Fibroblast of the aortic adventitia (primary cell): ENCODE measurements at places on chromosomes 12 and 14. TPM values are rescaled to one million over a fixed set of nuclear protein-coding genes. Genes with fewer than 3 reads are reported as not detected.

Gene ACOT4
- 0.72 TPM in 1 of 2 replicates, not detected in the other for total RNA-seq

Gene SRGAP1
- 11.9 and 25.8 TPM in 2 replicates for total RNA-seq

DNA sequence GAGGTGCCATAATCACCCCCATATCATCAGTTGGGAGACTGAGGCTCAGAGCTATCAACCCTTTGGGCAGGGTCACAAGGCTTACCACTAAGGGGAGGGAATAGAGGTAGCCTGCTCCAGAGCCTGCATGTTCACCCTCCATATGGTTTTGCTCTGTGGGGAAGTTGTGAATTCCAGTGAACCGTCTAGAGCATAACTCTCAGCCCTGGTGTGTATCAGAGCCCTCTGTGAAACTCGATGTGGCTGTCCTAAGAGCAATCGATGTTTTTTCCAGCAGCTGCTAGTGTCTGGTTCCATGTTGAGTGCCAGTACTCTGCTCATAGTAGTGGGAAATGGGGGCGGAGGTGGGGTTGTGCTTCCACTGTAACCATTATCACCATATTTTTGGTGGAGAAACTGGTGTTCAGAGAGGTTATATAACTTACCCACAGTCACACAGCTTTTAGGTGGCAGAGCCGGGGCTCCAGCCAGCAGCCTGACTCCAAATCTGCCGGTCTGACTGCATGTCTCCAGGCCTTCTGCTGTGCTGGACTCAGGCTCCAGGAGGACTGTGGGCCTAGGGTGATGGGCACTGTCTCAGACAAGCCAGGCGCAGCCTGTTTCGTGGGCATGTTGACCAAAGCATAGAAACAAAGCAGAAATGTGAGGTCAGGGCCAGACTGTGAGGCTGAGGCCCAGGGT, 104.2 kb downstream of the ADCK1 start:
- DNase-seq: no peak

DNA sequence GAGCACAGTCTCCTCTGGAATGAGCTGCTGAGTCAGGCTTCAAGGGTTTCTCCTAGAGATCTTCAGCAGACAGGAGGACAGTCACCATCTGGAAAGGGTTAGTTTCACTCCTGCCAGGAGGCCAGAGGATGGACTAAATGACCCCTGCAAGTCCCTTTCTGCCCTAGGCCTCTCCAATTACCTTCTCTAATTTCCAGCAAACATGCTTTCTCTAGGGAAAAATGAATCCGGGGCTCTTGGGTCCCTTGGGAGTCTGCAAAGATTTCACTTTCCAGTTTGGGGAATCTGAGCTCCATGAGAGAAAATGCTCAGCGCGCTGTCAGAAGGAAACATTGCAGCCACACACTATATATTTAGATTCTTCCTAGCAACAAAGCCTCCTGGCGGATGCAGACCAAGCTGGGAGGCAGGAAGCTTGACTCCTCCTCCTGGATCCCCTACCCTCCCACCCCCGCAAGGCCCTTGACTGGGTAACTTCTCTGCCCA, 184.4 kb upstream of the CCND2 start:
- DNase-seq: no peak

- no peak for DNase-seq
Measured at GRCh38 chr12:76241371-76241770, 106.8 kb downstream of the BBS10 start.
